ENCODE measurements at places on chromosomes 16 and 17.
A peak's percentile ranks its signal among the peaks of the same experiment; 100 is the strongest.

DNA sequence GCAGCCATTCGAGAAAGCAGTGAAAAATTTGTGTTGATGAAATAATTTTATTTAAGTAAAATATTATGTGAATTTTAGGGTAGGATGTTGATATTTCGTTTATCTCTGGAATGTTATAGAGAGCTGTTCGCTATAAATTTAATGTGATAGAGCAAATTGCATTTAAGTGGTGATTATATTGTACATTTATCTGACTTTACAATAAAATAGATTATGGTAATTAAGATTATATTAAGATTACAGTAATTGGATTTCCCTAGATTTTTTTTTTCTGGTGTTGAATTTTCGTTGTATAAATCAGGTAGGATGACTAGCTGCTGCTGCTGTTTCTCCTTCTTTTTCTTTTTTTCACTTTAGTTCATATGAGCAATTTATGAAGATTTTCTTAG, 71.0 kb downstream of the AATF start:
- no peak for DNase-seq

GRCh38 chr16:74455619-74456289, 34.5 kb upstream of the CLEC18B start:
- peak; percentile 59 for DNase-seq

DNA sequence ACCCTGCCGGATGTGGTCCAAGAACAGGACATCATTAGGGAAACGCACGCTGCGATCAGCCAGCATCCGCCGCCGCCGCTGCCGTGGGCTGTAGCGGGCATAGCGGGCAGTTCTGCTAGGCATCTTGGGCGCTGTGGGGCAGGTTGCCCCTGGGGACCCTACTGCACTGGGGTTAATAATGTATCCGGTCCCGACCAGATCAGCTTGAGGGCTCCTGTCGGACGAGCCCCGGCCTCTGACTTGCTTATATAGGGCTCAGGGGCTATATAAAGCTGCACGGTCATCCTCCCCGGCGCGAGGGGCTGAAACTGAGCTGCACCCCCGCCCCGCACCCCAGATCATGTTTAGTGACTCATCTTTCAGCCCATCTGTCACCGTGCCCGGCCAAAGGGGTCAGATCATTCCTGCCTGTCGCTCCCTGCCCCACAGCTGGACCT, at the start of gene PPP1R27:
Gene PPP1R27, minus strand, starts transcription at position 220 of the 437 bp plus-strand sequence. Its CDS starts 97 bp downstream, at position 123.
- no peak for DNase-seq

- DNase-seq: no peak
Measured at GRCh38 chr16:69611103-69611640, 45.4 kb downstream of the NFAT5 start.

DNA sequence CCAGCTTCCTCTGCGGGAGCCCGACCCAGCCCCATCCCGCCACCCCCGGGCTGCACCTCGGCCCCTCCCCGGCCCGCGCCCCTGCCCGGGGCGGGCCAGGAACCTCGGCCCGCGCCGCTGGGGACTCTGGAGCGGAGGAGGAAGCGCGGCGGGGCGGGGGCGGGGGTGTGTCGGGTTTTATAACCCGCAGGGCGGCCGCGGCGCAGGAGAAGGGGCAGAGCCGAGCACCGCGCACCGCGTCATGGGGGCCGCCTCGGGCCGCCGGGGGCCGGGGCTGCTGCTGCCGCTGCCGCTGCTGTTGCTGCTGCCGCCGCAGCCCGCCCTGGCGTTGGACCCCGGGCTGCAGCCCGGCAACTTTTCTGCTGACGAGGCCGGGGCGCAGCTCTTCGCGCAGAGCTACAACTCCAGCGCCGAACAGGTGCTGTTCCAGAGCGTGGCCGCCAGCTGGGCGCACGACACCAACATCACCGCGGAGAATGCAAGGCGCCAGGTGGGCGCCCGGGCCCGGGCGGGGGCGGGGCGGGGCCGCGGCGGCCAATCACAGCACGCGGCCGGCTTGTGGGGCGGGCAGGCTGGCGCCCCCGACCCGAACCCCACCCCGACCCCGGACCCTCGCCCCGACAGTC, at the start of gene ACE:
Gene ACE, plus strand, starts transcription at position 208 of the 626 bp plus-strand sequence. Its CDS starts 34 bp downstream, at position 242.
- DNase-seq: no peak

GRCh38 chr16:166375-167121, 770 bp downstream of the HBM start:
- no peak for DNase-seq
